ENCODE measurements at places on chromosomes 4 and X.

GRCh38 chr4:138158746-138159297 lies 83.3 kb downstream of the SLC7A11 start:
- DNase-seq, result no peak

DNA sequence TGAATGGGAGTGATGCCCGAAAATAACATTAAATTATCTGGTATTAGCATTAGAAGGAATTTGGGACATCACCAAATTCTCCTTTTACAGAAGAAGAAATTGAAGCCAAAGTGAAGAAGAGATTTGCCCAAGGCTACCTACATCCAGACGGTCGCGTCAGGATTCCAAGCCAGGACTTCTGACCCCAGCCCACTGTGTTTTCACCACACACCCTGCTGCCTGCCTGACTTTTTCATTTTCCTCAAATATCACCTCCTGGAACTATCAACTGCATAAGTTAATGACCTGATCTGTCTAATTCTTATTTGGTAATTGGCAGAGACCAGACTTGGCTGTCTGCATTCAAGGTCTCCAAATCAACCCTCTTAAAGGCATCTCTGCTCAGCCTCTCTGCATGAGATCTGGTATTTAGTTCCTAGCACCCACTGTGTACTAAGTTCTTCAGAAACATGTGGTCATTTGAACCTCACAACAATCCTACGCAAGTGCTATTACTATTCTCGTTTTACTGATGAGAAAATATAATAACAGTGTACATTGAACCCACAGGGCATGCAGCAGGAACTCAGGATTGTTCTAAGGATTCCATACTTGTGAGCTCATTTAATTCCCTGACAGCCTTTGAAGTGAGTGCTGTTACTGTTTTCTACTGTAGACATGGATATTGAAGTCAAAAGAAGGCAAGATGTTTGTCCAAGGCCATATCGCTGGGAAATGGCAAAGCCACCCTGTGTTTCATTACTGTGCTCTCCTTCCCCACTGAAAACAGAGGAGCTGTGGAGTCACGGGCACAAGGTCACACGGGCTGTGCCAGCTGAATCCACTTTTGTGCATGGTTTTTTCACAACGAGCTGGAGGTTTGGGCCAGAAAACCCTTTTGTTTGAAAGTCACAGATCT lies 195.2 kb upstream of the C1QTNF7 start:
- DNase-seq, result no peak

- DNase-seq, result no peak
Observed at GRCh38 chr4:52299120-52299519, 248.0 kb downstream of the SPATA18 start.

GRCh38 chrX:31808357-31808756 lies 736.5 kb upstream of the FTHL17 start:
- no peak for DNase-seq

DNA sequence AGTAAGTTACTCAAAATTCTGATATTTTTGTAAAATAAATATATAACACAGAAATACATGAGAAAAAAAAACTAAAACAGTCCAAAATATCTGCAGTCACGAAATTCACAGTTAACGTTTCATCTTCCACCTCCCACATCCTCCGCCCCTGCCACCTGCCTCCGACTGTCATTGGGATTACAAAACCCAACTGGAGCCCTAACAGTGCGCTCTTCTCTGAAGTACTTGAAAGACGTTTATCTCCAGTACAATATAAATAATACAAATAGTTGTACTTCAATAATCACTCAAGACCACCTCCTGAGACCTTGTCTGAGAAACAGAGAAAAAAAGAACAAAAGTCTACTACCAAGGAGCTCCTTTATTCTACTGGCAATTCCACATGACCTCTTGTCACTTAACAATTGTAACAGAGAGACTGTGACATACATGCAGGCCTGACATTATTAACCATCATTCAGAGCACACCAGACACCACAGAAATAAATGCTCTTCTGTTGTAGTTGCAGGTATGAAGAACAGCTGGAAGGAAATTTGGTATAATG lies 280.6 kb downstream of the PPP3CA start:
- DNase-seq, result no peak

GRCh38 chr4:53321151-53321983 lies 44.5 kb downstream of the SCFD2 start:
- DNase-seq, result no peak

DNA sequence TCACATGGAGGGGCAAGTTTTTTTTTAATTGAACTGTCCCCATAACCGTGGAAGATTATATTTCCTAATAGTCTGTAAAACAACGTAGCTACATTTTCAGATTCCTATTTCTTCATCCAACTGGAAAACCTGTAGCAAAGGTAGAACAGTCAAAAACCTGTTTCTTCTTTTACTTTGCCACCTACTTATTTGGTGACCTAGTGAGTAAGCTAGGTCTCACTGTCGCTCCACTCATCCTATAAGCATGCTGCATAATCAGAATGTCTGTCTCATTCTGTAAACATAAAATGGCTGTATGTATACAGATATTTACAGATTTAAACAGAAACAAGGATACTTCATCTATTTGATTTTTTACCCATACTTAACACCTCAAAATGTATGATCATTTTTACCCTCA lies 20.4 kb downstream of the MAML3 start:
- DNase-seq, result no peak

All from CD4-positive, alpha-beta T cell treated with Interleukin-12 subunit alpha and Interleukin-12 subunit beta, for 1 hour (primary cell).